ENCODE measurements at places on chromosomes 16 and 17.

GRCh38 chr16:67993207-67994039 lies 5.9 kb downstream of the DPEP2 start:
- DNase-seq, result peak; percentile 80

DNA sequence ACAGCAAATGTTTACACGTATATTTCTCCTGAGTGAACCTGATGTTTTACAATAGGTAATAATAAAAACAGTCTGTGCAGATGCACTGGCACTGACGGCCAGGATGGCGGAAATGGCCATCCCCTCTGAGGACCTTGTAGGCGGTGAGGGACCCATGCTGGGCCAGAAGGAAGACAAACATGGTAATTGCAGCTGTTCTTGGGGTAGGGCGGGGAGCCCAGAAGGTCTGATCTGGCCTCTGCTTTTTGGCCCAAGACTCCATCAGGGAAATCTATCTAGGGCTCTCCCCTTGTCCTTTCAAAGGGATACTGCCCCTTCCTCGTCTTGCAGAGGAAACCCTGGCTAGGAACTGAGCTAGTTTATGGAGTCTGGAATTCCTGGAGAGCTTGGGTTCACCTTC lies 7.4 kb upstream of the LGALS9 start:
- no peak for DNase-seq

DNA sequence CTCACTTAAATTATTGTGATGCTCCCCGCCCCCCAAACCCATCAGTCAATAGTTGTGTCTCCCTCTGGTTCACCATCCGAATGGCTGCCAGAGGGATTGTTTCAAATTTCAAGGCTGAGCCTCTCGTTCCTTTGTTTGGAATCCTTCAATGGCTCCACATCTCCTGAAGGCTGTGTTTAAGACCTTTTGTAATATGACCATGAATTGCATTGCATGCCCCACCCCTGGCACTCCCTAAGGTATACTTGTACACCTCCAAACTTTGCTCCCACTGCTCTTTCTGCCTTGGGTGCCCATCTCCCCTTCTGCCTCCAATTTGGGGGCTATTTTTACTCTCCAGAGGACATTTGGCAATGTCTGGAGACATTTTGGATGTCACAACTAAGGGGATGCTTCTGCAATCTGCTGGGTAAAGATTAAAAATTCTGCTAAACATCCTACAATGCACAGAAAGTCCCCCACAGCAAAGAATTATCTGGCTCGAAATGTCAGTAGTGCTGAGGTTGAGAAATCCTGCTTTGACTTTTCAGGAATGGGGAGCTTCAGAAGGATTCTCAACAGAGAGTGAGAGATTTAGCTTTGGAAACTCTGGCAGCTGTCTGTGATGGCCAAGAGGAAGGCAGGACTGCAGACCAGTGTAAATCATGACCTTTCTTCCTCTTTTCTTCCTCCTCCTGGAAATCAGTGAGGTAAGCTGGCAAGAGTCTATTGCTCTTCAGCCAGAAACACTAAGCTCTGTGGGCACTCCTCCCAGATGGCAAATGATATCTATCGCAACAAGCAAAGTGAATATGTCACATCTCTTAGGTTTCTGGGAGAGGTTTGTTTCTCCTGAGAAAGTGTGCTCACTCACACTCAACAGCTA lies 8.7 kb upstream of the IL4R start:
- no peak for DNase-seq

GRCh38 chr16:2979669-2980226 lies 498 bp downstream of the PKMYT1 start:
- peak; percentile 35 for DNase-seq

GRCh38 chr16:87951552-87952538 lies 611 bp downstream of the BANP start:
- DNase-seq, result no peak

GRCh38 chr16:57266531-57267260 lies 17.8 kb downstream of the PLLP start:
- no peak for DNase-seq

DNA sequence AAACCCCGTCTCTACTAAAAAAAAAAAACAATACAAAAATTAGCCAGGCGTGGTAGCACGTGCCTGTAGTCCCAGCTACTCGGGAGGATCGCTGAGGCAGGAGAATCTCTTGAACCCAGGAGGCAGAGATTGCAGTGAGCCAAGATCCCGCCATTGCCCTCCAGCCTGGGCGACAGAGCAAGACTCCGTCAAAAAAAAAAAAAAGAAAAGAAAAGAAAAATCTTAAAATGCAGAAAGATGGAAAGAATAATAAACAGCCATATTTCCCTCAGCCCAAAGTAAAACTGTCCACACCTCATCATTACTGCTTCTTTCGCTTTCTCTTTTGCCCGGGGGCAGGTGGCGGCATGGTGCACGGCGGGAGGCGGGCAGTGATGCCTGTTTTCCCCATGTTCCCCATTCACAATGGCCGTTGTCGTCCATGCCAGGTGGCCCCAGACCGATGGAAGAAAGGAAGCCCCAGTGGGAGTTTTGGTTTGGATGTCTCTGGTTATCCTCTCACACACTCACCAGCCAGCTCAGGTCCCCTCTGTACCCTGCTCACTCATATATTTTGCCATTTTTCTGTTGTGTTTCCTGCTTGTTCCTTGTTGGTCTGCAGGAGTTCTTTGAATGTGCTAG lies 37.0 kb upstream of the PEMT start:
- DNase-seq, result no peak

DNA sequence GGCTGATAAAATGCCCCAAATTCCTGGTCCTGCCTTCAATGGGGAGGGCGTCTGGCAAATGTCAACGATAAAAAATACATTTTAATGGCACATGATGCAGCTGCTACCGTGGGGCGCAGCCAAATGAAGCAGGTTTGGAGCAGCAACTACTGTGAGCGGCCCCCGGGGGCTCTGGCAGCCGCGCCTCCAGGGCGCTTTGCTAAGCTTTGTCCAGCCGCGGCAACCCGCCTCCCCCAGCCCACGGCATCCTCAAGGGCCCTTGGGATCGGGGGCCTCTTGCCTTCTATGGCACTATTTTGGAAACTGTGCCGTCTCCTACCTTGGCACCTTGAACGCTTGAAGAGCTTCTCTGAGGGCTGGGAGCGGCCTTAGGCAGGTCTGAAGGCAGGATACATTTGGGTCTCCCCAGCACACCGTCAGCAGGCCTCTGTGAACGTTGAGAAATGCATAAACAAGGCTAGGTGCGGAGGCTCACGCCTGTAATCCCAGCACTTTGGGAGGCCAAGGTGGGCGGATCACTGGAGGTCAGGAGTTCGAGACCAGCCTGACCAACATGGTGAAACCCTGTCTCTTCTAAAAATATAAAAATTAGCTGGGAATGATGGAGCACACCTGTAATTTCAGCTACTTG lies 25.1 kb downstream of the TBX4 start:
- DNase-seq, result peak; percentile 98
